ENCODE measurements at places on chromosomes 2 and 18.

GRCh38 chr2:62785810-62786597 lies 80.5 kb downstream of the EHBP1 start:
- DNase-seq = no peak

- DNase-seq = no peak
These were observed 304.2 kb downstream of the FBXO15 start for GRCh38 chr18:73843455-73843854.

DNA sequence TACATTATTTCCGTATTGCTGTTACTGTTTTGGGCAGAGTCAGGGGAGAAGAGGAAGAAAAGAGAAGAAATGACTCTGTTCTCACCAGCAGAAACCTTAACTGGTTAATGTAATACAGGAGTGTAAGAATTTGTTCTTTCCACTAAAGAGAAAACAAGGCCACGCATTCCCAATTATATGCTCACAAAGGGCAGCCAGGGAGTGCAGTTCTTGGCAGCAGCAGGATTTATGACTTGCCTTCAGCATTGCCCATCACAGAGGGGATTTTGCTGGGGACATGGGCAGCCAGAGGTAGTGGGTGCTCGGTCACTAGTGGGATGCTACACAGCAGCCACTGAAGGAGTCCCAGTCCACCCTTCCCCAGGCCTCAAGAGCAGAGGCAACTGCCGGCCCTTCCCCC lies 18.4 kb downstream of the MREG start:
- DNase-seq = no peak

DNA sequence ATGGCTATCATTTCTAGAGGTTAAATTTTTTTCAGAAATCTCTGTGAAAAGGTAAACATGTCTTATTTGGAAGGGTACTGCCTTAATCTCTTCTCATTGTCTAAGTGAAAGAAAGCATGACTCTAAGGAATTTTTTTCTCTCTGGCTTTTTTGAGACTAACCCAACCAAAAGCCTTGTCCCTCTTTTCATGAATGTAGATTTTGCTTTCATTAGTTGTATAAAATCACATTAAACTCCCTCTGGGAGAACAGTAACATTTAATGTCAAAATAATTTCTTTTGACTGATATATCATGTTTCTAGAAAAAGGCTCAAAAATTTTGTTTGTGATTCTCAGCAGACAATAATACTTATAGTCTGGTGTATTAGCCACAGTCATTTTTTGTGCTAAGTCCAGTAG lies 168.4 kb upstream of the SPOPL start:
- DNase-seq = no peak

DNA sequence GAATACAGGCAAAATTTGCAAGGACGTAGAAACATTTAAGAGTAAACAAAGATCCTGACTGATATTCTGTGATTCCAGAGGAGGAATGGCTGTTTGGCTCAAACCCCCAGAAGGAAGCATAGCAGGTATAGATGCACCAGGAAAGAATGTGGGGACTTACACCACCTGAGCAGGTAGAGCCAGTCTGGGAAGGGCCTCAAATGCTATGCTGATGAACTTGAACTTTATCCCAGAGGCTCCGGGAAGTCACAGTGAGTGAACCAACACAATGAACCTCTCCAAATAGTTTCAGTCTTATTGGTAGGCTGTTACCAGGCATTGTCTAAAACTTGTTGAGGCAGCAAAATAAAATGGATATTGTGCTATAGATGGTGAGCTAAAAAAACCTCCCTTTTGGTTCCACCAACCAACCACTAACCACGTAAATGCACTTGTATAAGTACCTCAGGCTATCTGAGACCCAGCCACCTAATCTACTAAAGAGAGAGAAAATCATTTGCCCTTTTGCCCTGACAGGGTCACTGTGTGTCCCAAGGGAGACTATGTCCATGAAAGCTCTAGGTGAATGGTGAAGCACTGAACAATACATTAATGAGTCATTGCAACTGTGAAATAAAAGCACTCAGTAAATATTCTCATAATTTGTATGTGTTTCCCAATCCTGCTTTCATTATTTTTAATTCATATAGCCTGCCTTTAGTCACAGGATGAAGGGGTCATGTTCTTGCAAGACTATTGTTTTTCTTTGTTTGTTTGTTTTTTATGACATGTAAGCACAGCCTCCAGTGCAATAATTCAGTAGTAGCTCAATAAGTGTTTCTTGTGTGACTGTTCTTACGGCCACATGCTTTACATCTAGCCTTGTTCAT lies 911.6 kb downstream of the EPHA4 start:
- DNase-seq = no peak

DNA sequence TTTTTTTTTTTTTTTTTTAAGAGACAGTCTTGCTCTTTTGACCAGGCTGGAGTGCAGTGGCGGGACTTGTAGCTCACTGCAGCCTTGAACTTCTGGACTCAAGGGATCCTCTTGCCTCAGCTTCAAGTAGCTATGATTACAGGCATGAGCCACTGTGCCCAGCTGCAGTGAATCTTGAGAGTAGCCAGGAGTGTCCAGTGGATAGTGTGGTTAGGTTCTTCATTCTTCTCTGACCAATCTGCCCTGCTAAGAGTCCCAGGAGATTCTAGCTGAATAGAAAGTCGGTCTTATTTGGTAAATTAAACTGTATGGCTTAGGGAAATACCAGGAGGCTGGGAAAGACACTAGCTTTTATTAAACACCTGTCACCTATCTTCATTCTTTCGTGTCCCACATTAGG lies 15.3 kb downstream of the USP39 start:
- no peak for DNase-seq

- DNase-seq = no peak
These were observed 12.3 kb upstream of the POLI start for GRCh38 chr18:54257015-54257414.

DNA sequence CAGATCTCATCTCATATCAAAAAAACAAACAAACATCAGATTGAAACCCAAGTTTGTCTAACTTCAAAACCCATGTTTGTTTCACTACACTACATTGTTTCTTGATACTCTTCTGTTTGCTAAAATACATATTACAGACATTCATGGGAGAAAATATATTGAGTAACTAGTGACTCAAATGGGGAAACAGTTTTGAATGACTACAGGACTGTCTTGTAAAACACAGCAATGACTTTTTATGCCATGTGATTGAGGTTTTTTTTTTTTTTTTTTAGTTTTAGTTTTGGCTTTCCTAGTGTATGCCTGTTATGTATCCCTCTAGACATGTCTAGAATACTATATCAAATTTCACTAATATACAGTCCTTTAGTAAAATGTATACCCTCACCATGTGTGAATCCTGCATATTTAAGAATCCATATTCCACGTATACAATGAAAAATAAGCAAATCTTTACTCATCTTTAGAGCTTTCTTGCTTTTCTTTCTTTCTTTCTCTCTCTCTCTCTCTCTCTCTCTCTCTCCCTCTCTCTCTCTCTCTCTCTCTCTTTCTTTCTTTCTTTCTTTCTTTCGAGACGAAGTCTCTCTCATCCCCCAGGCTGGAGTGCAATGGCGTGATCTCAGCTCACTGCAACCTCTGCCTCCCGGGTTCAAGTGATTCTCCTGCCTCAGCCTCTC lies 46.6 kb upstream of the SERTAD2 start:
- no peak for DNase-seq

DNA sequence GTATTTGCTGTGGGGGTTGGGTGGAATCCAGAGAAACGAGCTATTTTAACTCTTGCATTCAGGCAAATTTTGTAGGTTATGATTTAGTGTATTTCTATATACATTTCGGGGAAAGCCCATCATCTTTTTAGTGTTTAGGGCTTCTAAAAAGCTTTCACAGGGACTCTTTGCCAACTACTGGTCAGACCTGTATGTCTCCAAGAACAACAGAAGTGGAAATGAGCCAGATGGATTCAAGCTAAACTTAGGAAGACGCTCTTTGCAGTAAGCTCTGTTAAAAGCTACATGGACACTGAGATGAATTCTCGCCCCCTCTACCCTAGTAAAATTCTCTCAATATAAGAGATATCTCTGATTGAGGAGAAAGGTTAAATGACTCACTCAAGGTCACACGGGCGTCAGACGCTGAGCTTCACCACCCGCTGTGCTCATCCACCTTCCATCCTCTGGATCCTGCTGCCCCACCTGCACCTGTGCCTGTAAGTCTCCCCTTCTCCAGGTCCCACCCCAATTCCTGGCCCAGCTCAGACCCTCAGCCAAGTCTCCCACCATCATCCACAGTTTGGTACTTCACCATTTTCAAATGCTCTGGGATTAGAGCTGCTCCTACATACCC lies 85.6 kb downstream of the MARCHF4 start:
- no peak for DNase-seq

GRCh38 chr2:164538240-164538866 lies 82.9 kb downstream of the GRB14 start:
- DNase-seq = peak; percentile 57

DNA sequence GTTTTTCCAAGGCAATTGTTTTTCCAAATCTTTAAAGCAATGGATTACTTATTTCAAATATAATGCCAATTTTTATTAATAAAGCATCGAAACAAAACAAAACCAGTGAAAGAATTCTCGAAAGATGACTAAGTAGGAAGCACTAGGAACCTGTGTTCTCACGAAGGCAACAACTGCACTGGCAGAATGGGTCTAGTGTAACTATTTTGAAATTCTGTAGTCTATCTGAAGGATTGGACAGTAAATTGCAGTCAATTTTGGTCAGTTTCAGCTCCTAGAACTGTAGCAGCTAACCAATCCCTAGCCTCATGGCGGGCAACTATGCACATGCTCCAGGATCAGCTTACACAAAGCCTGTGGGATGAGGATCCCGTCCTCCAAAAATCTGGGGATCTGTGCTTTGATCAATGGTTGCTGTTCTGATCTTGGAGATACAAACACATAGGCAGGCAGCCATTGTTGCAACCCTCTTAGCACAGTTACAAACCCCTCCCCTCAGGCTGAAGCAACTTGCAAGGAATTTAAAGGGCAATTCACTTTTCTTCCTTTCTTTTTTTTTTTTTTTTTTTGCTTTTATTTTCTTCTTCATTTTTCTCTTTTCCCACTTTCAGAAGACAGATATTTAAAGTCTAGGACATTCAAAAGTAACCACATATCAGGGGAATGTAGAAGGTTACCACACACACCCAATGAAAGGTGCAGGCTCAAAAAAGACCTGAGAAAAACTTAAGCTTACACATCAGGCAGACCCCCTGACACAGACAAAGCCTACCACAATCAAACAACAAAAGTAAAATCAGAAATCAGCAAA lies 147.6 kb downstream of the THADA start:
- DNase-seq = no peak

DNA sequence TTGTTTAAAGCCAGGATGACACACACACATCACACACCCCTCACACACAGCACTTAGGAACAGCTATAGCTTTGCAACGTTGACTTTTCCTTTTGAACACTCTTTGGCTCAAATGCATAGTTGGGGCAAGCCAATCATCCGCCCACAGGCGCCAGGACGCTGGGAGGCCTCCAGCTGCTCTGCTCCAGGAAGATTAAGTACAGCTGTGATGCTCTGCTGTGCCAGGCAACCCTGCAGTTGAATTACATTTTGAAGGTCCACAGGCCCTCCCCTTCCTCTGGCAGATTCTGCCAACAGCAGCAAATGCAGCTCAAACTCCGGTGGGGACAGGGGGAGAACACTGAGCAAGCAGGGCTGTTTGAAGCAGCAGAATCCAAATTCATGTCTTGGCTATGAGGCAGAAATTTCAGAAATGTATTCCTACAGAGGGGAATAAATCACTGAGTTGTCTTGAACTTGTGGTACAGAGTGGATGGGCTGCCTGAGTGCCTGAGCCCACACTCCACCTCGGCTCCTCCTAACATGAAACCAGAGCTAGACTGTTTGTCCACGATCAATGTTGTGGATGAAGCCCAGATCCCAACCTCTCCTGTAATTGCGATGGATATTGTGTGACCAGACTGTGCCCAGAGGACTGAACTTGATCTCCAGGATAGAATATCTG lies 86.5 kb upstream of the PPP1CB start:
- DNase-seq = no peak

- DNase-seq = no peak
These were observed 104.4 kb upstream of the TWIST2 start for GRCh38 chr2:238743243-238744065.

GRCh38 chr2:20676353-20677215 lies 9.6 kb downstream of the GDF7 start:
- peak; percentile 84 for DNase-seq

GRCh38 chr2:69588403-69588802 lies 55.1 kb downstream of the AAK1 start:
- no peak for DNase-seq

GRCh38 chr2:85765081-85765731 lies 11.4 kb downstream of the ATOH8 start:
- no peak for DNase-seq

DNA sequence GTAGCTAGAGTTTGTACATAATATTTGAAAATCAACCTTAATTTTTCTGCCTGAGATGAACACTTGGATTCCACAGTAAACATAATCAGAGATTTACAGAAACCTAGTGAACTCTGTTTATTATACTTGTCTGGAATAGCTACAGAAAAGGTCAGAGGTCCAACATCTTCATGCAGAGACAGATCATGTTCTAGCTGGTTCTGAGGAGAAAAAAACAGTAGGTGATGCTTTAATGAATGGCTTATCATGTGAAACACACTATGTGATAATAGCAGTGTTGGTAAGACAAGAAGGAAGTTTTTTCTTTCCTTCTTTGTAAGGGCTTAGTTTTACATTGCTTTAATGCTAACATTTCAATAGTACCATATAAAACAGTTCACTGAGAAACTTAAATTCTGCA lies 846.4 kb upstream of the ZEB2 start:
- no peak for DNase-seq

GRCh38 chr2:183214680-183215079 lies 90.4 kb downstream of the NUP35 start:
- DNase-seq = no peak

- DNase-seq = no peak
These were observed 84.1 kb downstream of the TMEM237 start for GRCh38 chr2:201559067-201559710.

DNA sequence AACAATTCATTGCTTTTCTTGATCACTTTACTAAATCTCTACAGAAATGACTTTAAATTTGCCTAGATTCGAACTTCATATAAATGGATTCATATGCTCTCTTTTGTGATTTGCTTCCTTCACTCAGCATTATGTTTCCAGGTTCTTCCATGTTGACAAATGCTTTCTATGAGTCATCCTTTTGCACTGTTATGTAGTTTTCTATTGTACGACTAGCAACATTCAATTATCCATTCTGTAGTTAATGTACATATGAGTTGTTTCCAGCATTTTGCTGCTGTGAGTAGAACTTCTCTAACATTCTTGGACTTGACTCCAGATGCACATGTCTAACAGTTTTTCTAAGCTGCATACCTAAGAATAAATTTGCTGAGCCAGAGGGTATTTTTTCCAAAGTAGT lies 66.5 kb upstream of the NEUROD1 start:
- no peak for DNase-seq

GRCh38 chr2:43569921-43570320 lies 25.9 kb downstream of the THADA start:
- no peak for DNase-seq
